Left ventricle myocardium superior (tissue), 1 donor: ENCODE measurements at places on chromosomes 7 and 10. TPM values are rescaled to one million over a fixed set of nuclear protein-coding genes. Genes with fewer than 3 reads are reported as not detected.

DNA sequence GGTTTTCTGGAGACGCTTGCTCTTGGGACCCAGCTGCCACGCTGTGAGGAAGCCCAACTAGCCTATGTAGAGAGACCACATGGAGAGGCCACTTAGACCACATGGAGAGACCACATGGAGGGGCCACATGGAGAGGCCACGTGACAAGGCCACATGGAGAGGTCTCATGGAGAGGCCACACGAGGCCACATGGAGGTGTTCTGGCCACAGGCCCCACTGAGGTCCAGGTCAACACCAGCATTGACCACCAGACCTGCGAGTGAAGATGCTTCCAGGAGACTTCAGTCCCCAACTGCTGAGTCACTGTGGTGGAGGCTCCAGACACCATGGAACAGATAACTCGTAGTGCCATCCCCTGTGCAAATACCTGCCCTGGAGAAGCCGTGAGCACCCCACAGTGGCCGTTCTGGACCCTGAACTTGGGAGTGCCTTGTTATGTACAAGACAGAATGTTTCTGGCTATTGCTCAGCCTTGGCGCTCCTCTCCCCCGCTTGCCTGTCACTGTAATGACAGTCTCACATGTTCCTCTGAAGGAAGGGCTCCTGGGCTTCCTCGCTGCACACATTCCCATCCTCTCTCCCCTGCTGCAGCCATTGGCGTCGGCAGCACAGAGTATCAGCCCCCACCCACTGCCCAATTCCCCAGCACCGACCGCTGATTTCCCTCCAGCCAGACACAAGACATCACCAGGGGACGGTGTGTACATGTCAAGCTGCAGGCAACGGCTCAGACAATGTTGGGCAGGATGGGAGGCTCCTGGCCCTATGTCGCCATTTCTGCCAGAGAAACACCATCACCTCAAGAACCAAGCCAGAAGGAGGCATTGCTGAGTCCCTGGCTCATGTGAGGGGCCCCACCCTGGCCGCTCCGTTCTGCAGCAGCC is 49.0 kb upstream of the TNRC18 start:
- DNase-seq = no peak

The IKZF5 gene
- 10.8 TPM for total RNA-seq

- peak; percentile 24 for DNase-seq
Measured at GRCh38 chr7:27159266-27160144, 3.0 kb upstream of the HOXA7 start.

DNA sequence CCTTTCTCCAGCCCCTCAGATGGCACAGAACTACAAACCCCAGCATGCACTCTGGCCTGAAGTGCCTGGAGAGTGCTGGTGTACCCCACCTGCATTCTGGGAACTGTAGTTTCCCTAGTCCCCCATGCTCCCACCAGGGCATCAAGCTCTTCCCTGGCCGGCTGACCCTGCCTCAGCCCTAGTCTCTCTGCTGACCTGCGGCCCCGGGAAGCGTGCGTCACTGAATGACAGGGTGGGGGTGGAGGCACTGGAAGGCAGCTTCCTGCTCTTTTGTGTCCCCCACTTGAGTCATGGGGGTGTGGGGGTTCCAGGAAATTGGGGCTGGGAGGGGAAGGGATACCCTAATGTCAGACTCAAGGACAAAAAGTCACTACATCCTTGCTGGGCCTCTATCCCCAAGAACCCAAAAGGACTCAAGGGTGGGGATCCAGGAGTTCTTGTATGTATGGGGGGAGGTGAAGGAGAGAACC is 2.1 kb downstream of the NOS3 start:
- peak; percentile 45 for DNase-seq

The CYP3A4 gene
- not detected for total RNA-seq

DNA sequence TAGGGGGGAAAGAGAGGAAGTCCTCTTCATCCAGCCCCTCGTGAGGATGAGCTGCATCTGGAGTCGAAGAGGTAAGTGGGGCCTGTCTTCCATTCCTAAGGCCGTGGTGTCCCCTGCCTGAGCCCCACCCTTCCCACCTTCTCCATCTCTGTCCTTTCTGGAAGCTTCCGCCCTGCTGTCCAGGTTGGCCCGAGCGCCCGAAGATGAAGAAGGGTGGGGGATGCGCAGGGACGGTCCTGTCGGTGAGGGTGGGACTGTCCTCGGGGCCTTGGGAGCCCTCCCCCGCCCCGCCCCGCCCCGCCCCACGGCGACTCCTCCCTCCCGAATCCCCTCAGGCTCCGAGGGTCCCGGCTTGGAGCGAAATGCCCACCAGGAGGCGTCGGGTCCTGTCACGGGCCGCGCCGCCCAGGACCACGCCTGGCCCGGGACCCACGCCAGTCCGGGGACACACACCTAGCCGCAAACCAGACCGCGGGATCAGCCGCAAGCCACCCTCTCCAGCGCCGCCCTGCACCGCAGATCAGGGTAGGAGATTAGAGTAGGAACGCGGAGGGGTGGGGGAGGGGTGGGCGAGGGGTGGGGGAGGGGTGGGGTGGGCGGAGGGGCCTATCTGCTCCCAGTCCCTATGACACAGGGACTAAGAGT is 15.3 kb downstream of the GPRIN2 start:
- peak; percentile 62 for DNase-seq

DNA sequence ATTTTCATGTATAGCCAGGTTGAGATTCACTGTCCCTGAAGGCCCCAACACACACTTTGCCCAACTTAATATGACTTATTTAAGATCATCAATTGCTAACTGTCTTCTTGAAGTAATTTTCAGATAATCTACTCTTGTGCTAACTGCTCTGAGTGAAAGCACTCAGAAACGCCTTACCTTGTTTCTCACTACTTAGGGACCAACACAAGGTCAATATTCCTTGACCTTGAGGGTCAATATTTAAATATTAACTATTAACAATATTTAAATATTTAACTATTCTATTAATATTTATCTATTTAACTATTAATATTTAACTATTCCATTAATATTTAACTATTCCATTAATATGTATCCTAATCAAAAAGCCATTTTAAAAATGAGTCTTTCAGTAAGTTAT is 26.0 kb upstream of the HNRNPH3 start:
- no peak for DNase-seq

GRCh38 chr7:151312356-151312755 is 29.3 kb upstream of the NUB1 start:
- no peak for DNase-seq

DNA sequence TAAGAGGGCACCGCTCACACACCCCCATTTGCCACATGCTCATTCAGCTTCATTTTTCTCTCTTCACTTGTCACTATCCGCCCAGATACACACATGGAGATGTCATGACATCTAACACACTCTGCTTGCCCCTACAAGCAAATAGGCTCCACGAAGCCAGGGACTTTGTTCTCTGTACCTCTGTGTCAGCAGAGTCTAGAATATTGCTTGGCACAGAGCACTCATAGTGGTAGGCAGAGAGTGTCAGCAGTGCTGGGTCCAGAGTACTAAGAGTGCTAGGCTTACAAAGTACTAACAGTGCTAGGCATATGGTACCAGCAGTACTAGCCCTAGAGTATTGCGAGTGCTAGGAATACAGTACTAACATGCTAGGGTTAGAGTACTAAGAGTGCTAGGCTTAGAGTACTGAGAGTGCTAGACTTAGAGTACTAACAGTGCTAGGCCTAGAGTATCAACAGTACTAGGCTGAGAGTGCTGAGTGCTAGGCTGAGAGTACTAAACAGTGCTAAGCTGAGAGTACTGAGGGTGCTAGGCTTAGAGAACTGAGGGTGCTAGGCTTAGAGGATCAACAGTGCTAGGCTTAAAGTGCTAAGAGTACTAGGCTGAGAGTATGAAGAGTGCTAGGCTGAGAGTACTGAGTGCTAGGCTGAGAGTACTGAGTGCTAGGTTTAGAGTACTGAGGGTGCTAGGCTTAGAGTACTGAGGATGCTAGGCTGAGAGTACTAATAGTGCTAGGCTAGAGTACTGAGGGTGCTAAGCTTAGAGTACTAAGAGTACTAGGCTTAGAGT is 166.1 kb downstream of the PRKAG2 start:
- DNase-seq = no peak

The CNTNAP2 gene
- 0.22 TPM for total RNA-seq

The SEC61A2 gene
- total RNA-seq = 11.0 TPM

GRCh38 chr7:1558181-1558811 is 2.3 kb upstream of the TMEM184A start:
- DNase-seq = peak; percentile 83

The RNF32 gene
- not detected for total RNA-seq

DNA sequence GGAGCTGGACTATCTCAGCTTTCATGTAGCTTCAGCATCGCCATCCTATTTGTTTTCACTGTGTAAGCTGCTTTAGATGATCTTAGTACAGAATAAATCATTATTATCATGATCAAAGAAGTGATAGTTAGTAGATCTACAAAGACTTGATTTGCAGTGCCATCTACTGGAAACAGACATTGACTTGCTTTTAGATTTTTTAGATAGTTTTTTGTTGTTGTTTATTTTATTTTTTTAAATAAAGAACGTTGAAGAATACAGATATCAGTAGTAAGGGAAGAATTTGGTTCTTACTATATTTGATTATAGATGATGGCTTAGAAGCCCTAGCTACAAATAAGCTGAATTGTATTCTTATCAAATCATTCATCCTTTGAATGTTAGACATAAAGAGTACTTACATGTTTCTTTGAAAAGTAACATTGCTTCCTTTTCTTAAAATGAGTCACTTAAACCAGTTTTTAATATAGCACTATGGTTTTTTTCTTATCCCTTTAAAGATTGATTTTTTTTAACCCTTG is 6.3 kb upstream of the SFMBT2 start:
- DNase-seq = no peak

The GPR26 gene
- total RNA-seq = not detected

DNA sequence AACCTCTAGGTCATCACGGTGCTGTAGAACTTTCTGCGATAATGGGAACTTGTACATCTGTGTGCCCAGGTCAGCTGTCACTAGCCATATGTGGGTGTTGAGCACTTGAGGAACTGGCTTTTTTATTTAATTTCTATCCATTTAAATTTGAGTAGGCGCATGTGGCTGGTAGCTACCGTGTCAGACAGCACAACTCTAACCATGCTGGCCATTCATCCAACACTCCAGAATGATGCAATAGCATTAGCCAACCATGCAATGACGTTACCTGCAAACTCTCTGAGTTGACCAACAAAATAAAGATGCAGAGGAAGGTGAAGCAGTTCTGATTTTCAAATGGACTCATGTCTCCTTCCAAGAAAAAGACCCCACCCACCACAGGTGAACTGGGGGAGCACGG is 24.4 kb upstream of the CHST15 start:
- DNase-seq = no peak

The IFIT1B gene
- not detected for total RNA-seq
